ELF-1 (cell line): ENCODE measurements at places on chromosomes 3 and 15.
A peak's percentile ranks its signal among the peaks of the same experiment; 100 is the strongest.

GRCh38 chr15:91183596-91183995 is 83.5 kb downstream of the SV2B start:
- DNase-seq, result no peak

- DNase-seq, result no peak
Observed at GRCh38 chr3:188170461-188171459, 16.8 kb downstream of the LPP start.

- DNase-seq, result no peak
Observed at GRCh38 chr3:125591116-125591760, 4.1 kb downstream of the OSBPL11 start.

DNA sequence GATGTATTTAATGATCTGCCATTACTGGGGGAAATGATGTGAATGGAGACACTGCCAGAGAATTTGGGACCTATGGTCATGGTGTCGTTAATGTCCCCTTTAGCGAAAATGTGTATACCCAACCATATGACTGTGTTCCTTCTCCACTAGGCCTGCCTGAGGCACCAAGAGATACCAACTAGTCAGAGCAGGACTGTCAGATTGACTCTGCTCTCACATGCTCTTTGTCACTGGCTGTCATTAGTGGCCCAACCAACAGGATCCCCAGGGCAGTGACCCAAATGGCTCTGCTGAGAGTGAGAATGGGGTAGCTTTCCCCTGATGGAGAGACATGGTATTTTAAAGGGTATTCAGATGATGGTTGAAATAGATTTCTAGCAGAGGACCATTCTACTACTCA is 2.8 kb downstream of the TAGLN3 start:
- DNase-seq, result peak; percentile 55

GRCh38 chr3:12818773-12819172 is 22.3 kb downstream of the CAND2 start:
- DNase-seq, result no peak

DNA sequence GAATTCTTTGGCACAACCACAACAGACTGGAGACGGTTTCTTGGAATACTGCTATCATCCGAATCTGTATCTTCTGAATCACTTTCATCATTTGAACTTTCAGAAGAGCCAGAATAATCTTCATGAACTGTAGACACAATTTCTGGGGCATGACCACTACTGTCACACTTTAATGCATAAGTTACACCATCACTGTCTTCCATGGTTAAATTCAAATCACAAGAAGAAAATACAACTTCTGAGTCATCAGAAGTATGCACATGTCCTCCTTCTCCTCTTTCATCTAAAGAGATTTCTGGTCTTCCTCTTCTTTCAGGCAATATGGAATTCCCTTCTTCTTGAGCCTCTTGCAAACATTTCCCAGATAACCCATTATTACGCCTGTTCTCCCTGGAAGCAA is 42.5 kb downstream of the SETD2 start:
- DNase-seq, result no peak

DNA sequence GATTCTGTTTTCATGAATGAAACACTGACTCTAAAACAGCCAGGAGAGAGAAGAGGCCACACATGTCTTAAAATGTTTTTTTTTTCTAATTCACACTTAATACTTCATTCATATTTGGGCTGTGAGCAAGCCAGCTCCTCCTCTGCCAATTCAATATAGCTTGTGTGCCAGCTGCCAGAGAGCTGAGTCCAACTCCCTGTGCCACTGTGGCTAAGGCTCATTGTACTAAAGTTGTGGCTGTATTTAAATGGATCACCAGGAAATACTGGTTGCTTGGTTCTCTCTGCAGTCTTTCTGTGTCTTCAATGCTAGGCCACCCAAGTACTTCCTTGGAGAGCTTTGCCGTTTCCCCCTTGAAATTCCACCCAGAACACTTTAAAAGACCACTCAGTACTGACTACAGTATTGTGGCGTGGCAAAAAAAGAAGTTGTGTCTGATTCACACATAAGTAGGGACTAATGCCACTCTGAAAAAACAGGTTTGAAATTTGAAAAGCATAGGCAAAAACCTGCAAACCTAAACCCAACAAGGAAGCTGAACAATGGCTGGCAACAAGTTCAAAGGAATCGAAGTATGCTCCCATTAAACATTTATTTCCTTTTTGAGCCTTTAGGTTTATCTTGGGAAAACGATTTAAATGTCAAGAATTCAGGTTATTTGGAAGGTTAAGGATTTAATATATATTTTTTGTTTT is 524.7 kb downstream of the DIPK2A start:
- DNase-seq, result no peak

- DNase-seq, result no peak
Observed at GRCh38 chr3:79724206-79724605, 43.6 kb downstream of the ROBO1 start.

DNA sequence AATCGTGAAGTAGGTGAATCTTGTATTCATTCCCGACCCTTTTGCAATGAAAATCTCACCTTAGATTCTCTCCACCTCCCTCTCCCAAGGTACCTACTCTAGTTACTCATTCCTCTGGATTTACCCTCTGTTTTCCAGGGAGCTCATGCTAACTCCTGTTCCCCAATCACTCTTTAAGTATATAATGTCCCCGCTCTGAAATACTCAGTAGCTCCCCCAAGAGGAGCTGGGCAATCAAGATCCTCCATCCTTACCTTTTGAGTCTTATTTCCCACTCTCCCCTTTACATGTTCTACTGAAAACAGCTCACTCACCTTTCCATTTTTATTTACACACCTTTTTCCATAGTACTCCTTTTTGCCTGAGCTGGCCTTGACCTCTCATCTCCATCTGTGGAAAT is 599.9 kb downstream of the RBMS3 start:
- no peak for DNase-seq

DNA sequence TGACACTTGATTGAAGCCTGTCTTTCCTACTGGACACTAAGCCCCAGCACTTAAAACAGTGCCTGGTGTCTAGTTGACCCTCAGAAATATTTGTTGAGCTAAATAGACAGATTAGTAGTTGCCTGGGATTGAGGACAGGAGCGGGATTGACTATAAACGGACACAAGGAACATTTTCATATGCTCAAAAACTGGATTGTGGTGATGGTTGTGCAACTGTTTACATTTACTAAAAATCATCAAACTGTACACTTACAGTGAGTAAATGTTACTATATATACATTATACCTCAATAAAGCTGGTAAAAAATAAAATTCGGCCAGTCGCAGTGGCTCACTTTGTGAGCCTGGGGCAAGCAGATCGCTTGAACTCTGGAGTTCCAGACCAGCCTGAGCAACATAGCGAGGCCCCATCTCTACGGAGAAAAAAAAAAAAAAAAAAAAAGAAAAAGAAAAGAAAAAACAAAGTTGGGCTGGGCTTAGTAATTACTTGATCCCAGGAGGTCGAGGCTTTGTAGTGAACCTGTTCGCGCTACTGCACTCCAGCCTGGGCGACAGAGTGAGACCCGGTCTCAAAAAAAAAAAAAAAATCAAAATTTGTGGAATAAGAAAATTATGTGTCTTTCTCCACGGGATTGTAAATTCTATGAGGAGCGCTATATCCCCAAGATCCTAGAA is 632 bp upstream of the IDH3A start:
- DNase-seq, result no peak

DNA sequence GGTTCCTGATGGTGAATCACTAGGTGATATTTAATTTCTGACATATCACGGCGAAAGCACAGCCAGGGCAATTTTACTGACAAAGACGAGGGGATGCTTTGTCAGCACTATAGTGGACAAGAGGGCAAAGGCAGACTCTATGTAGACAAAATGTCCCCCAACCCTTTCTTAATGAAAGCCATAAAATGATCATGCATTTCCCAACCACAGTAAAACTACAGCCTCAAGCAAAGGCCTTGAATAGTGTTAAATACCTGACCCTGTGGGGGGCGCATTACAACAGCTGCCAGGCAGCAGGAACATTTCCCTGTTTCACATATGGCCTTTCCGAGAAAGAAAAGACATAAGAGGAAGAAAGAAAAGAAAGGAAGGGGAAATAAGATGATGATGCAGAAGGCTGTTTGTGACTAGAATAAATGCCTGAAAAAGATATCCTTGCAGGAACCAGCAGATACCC is 49.5 kb downstream of the GLDN start:
- DNase-seq, result peak; percentile 77

- DNase-seq, result no peak
Observed at GRCh38 chr15:47987461-47987860, 133.3 kb upstream of the SLC24A5 start.

DNA sequence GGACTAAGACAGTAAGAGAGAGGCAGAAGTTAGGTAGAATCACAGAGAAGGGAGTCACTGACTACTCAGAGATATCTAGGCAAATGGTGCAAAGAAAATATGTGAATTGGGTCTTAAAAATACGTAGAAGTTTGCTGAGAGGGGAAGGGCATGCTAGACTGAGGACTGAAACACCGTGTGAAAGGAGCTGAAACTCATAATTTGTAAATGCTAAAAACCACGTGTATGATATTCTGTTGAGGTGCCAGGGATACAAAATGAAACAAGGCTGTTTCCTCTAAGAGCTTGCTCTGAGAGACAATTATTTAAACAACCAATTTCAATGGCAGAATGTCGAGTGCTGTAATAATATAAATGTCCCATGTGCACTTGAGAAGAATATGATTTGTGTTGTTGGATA is 47.2 kb downstream of the NCK1 start:
- no peak for DNase-seq

DNA sequence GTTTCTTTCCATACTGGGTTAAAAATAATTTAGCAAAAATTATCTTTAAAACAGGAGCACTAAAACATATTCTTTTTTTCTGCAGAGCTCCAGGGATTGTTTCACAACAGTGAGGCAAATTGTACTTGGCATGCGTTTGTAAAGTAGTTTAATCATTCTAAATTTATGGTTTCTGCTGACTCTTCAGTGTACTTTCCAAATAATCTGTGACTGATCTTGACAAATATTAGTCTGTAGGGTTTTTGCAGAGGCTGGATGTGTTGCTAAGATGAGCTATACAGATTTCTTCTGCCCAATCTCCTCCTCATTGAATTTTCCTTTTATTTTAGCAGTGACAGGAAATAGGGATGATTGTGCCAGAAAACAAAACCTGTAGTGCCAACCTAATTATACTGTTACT is 328.0 kb upstream of the MANF start:
- no peak for DNase-seq

DNA sequence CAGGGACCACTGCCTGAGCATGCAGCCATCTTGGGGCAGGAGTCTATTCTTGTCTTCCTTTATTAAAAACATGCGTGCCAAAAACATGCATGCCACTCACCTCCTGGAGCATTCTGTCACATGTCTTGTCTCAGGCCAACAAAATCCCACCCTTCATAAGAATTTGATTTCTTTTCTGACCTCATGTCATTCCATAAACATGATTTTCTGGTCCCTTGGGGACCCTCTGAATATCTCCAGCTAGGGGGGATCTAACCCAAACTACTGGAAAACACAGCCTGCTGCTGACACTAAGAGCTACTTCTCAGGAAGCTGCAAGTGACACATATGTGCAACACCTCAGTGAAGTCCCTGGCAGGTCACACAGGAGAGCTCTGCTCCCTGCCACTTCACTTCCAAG is 26.8 kb upstream of the NOX5 start:
- DNase-seq, result no peak
